ENCODE measurements at places on chromosomes 12 and 14. TPM values are rescaled to one million over a fixed set of nuclear protein-coding genes. Genes with fewer than 3 reads are reported as not detected.

Gene LTB4R
- 8.6 TPM for total RNA-seq

Gene TSPAN19
- total RNA-seq, result not detected

Gene NPFF
- not detected for total RNA-seq

Gene USP30
- 7.3 TPM for total RNA-seq

Gene SMCO2
- 0.36 TPM for total RNA-seq

Gene FGF6
- total RNA-seq, result not detected
